ENCODE measurements at places on chromosomes 6 and 20.

GRCh38 chr6:1124885-1125284 is 187.0 kb upstream of the FOXQ1 start:
- DNase-seq = no peak

GRCh38 chr6:21489826-21490225 is 103.7 kb upstream of the SOX4 start:
- no peak for DNase-seq

- DNase-seq = no peak
Measured at GRCh38 chr6:158548418-158549161, 11.3 kb upstream of the TMEM181 start.

DNA sequence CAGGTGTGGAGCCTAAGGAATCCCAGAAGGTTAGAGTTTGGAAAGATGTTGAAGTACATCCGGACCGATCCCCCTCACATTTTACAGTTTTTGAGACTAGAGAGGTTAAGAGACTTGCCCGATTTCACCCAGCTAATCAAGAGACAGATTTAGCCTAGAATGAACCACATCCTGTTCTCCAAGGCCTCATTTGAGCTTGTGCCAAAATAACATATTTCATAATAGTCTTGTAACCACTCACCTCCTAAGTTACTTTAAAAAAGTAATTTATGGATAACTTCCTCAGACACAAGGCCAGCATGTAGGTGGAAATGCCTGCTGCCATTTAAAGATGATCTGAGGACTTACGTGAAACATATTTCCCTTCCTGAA is 39.8 kb upstream of the ARHGAP18 start:
- peak; percentile 11 for DNase-seq

DNA sequence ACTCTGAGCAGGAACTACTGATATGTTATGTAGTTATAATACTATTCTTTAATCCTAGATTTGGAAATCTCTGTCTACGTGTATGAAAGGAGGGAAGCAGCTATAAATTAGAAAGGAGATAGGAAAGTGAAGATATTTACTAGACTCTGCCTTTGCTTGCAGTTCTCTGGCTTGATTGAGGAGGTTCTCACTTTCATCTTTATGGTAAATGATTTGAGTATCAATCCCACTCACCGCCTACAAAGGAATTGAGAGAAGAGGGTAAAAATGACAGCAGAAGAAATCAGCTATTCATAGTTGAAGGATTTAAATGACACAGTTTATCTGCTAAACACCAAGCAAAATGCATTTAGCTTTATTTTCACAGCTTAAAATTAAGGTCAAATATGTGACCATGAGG is 67.3 kb downstream of the FAM229B start:
- no peak for DNase-seq

DNA sequence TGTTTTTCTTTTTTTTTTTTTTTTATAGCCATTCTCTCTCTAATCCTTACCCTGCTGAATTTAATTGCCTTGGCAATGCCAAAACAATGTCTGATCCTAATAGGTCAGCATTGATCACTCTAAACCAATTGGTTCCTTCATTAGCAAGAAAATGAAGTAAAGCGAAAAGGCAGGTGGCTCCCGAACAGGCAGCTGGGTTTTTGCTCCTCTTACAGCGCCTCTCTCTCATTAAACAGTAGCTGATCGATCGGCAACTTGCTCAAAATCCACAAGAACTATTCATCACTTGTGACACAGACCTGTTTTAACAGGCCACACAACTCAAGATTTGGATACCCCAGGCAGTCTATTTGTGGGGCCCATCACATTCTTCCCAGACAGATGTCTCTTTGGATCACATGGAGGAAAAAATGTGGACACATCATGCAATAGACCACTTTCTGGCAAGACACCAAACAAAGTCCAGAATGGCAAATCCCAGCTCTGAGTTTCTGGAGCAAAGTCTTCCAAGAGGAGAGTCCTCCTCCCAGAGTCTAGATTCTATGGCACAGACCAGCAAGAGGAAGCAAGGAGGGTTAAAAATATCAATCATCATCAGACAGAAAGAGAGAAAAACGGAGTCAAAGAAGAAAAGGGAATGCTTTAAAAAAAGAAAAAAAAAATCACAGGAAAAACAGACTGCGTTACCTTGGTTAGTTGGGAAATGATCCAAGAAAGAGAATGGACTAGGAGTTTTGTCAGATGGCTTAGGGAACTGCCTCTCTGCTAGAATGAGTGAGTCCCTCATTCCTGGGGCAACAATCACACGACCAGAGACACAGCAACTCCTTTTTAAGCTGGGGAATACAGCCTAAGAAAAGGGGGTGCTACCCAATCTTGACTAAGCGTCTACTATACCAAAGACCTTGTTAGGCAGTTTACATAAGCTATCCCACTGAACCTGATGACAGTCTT is 247.8 kb downstream of the BTBD9 start:
- DNase-seq = no peak

GRCh38 chr20:40763646-40764295 is 74.7 kb upstream of the MAFB start:
- no peak for DNase-seq

DNA sequence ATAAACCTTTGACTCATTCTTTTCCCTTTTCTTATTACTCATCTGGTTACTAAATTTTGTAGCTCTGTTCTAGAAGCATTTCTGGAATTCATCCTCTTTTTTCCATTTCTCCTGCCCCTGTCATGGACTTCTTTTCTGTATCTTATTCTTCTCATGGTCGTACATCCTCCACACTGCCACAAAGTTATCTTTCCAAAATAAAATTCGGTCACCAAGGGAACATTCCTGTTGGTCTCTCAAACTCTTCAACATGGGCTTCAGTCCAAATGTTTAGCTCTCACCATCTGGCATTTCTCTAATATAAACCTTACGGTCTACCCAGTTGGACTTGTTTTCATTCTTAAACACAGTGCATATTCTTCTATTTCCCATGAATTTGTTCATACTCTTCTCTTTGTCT is 428.8 kb upstream of the ID4 start:
- no peak for DNase-seq

DNA sequence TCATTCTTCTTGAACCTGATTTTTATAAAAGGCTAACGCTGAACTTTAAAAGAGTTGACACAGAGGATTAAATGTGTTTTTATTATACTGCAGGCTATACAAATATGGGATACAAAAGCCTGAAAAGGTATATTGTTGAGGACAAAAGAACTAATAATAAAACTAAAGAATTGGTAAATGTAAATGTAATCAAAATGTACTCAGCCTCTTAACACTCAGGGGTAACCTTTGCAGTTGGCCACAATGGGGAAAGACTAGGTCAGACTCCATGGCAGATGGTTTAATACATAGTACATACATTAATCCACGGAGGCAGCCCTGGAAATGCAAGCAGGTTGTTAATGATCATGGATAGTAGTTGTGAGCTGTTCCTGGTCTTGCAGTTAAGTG is 57.5 kb downstream of the SOBP start:
- DNase-seq = no peak
